ENCODE measurements at places on chromosomes 11 and 22.
A peak's percentile ranks its signal among the peaks of the same experiment; 100 is the strongest.

DNA sequence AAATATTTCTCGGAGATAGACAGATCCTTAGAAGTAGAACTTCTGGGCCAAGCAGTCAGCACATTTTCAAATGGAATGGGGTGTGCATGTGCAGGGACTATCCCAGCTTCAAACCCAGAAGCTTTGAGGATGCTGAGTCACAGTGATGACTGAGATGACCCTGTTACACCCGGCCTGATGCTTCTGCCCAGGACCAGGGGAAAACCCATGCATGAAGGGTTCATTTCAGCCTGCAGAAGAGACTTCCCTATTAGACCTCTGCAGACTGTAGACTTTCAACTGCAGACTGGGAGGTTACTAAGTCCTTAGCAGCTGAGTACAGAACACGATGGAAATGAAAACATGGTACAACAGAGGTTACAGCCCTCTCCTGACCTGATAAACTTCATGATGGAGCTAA is 3.6 kb upstream of the OR2AT4 start:
- DNase-seq = no peak

DNA sequence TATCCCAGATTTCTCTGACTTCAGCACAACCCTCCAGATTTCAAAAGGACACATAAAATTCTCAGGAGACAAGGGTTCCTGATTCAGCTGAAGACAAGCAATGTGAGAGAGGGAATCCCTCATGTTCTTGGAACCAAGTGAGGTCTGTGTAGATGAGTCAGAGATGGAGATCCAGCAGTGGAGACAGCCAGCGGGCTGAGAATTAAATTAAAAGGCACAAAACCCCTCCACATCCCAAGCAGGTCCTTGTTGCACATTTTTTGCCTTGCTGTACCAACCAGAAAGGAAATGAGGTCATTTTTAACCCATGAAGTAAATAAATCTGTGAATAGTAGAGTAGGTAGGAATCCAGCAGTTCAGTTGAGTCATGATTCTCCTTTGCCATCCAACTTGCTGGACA is 9.7 kb downstream of the MTNR1B start:
- no peak for DNase-seq

DNA sequence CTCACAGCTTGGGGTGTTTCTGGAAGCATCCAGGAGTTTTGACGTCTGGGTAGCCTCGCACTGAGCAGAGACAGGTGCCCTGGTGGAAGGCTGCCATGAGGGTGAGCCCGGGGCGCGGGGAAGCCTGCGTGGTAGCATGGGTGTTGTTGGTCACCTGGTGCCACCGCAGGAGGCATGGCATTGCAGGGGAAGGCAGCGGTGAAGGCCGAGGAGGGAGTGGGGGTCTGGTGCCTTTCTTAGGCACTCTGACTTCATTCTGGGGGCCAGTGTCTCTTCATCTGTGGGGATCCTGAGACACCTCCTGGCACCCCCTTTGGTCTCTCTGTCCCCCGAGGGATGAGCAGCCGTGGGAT is 271.2 kb downstream of the TBC1D22A start:
- no peak for DNase-seq

GRCh38 chr11:68893282-68893681 is 10.3 kb downstream of the MRPL21 start:
- DNase-seq = no peak

DNA sequence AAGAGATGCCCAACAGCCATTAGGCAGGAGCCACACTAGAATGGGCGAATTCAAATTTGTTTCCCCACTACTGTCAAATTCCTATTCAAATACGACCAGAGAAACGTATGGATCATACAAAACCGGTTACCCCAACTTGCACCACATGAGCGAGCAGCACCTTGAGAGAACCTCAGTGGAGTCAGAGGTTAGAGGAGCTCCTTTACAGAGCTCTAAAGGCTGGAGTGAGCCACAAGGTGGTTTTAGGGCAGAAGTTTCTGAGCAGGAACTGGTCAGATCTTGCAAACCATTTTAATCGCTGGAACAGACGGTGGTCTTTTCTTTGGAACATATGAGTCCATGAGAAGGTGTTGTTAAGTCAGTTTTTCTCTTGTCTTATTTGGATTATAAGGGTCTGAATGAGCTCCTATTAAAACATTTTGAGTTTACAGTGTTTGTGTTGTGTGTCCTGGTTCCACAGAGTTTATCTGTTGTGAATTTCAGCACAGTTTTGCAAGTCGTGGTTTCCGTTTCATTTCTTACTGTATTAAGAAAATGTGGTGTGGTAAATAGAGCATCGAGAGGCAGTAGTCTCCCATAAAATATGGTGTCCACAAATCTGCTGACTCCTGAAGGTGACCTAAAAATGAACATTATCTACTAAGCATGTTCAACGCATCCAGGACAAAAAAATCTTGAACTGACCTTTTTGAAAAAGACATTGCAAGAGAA is 471.7 kb downstream of the NTM start:
- DNase-seq = no peak

DNA sequence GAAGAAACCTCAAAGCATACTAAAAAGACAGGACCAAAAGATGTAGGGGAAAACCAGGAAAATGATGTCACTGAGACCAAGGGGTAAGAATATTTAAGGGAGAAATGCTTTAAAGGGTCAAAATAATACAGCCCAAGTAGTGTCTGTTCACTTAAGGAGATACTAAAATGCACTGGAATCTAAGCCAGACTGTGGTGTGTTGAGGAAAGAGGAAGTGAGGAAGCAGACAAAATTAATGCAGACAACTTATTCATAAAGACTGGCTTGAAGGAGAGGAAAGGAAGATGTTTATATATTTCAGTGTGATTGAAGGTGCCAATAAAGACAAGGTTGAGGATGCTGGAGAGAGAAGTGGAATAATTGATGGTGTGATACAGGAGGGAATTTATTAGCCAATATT is 15.7 kb downstream of the ZNF215 start:
- no peak for DNase-seq

GRCh38 chr11:65355013-65355775 is 643 bp downstream of the TIGD3 start:
- peak; percentile 51 for DNase-seq

- no peak for DNase-seq
Observed at GRCh38 chr22:43207849-43208702, 21.1 kb upstream of the TTLL12 start.

DNA sequence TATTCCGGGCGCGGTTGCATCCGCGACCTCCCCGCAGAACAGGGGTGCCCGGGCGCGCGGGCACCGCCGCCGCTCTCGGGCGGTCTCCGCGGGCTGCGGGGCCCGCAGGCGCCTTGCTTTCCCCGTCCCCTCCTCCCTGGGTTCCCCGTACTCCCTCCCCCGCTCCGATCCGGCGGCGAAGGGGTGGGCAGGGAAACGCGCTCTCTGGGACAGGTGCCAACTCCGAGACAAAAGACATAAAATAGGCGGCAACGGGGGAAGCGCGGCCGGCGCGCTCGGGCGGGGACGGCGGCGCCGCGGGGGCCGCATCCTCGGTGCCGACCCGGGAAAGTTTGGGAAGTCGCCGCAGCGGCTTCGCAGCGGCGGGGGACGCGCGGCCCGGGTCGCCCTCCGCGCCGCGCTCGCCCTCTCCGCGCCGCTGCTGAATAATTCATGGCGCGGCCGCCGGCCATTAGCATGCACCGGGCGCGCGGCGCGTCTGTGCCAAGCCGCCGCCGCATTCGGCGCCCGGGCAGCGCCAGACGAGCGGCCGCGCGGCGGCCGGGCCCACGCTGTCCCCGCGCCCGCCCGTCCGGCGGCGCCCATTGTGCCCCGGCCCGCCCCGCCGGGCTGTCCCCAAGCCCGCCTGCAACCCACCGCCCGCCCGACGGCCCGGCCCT is 78.7 kb upstream of the PPARA start:
- DNase-seq = peak; percentile 85

DNA sequence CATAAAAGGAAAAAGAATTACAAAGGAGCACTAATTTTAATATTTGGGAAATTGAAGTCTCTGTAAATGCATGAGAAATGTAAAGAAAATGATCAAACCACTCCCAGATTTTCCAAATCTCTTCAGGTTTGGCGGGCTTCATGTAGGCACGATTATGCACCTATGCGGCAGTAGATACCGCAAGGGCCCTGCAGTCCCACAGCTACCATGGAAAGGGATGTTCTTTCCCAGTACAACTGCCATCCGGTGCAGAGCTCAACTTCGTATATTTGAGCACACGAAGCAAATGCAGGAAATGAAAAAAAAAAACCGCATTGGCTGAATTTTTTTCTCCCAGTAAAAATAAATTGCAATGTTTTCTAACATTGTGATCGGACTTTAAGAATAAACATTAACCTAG is 1.4 kb downstream of the SLC17A6 start:
- DNase-seq = no peak

- DNase-seq = no peak
Observed at GRCh38 chr11:22371160-22371559, 33.0 kb downstream of the SLC17A6 start.

- DNase-seq = no peak
Observed at GRCh38 chr22:28237112-28237511, 318.1 kb upstream of the PITPNB start.

GRCh38 chr11:131371791-131372104 is 1.3 kb downstream of the NTM start:
- no peak for DNase-seq

- DNase-seq = no peak
Observed at GRCh38 chr11:128666397-128666796, 27.5 kb upstream of the FLI1 start.

DNA sequence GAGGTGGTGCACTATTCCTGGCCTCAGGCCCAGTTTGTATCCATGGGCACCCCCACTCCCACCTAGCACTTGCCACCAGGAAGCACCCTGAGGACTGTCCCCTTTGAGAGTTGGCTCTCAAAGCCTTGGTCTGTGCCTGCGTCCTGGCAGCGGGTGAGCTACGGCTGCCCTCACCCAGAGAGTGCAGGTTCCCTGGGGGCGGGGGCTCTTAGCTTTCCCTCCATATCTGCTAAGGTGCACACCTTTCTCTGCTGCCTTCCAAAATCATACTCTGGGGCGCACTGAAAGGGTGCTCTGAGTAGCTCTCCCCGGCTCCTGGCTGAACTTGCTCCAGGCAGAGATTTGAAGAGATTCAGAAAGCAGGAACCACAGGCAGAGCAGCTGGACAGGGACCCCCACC is 7.1 kb downstream of the KCNQ1 start:
- DNase-seq = no peak

DNA sequence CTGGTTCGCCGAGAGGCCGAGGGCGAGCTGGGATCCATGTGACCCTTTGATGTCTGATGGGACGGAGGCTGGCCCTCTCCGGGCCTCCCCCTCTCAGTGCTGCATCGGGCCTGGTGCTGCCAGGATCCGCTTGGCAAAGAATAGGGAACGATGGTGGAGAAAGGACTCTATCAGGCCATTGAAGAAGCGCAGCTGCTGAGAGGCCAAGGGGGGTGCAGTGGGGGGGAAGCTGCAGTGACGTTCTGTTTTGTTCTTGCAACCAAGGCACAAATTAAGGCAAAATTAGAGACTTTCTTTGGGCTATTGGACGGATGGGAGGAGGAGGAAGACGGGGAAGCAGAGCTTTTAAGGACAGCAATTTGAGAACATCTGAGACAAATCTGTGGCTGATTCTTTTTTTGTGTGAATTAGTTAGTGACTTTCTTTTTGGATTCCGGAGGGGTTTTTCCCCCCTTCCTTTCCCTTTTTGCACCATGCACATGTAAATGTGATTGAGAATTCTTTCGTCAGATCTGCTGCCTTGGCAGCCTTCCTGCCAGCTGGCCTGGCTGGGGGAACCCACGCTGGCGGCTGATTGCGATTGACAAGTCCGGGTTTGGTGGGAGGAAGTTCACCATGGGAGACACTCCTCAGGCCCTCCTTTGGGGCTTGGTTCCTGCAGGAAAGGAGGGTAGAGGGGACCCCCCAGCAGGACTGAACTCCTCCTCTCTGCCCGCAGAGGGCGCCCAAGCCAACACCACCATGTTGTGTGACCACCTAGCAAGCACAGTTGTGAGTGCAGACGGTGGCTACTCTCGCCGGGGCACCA is 214.6 kb downstream of the NTM start:
- no peak for DNase-seq

DNA sequence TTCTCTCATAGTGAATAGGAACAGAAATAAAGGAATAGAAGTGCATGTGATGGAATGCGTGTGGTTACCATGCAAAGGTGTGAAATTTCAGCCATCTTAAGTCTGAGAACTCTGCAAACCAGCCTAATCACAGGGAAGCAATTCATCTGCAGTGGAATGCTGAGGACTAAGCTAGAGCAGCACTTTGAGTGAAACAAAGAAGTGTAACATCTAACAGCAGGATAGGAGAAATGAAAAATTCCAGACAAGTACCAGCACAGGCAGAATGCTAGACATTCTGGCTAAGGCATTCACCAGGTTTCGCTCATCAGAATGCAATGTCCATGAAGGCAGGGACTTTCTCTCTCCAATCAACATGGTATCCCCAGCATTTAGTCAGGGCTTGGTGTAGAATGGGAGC is 41.2 kb upstream of the SLC36A4 start:
- DNase-seq = no peak

DNA sequence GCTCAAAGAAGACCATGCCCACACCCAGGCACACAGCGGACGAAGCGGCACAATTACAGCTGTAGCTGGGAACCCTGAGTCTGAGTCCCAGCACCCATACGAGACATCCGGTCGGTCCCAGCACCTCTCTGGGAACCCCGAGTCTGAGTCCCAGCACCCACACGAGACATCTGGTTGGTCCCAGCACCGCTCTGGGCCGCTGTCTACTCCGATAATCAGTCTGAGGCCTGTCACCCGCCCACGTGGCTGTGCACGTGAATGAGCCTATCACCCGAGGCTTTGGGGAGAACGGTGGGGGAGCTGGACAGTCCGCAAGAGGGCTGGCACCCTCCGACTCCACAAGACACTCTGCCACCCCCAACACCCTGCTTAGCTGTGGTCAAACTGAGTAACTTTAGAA is 6.2 kb downstream of the TTLL8 start:
- DNase-seq = no peak

GRCh38 chr22:46587492-46588278 is 32.5 kb upstream of the GRAMD4 start:
- DNase-seq = no peak

DNA sequence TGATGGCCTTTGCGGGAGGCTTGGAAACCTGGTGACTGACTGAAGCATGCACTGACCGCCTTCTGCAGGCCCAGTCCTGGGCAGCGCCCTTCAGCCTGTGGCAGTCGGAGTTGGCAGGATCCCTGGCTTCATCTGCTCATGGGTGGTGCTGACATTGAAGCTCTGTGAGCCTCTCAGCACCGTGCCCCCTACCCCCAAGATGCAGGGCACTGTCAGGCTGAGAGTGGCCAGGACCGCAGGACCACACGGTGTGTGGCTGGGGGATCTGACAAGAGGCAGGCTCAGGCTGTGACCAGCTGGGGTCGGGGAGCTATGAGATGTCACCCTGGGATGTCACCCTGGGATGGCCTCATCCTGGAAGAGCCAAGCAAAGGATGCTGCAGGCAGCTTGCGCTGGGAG is 32.7 kb downstream of the TBC1D22A start:
- no peak for DNase-seq

- peak; percentile 38 for DNase-seq
Observed at GRCh38 chr11:22304337-22304961, 33.7 kb upstream of the SLC17A6 start.

GRCh38 chr11:2187280-2187707 is 15.7 kb upstream of the TH start:
- DNase-seq = no peak

DNA sequence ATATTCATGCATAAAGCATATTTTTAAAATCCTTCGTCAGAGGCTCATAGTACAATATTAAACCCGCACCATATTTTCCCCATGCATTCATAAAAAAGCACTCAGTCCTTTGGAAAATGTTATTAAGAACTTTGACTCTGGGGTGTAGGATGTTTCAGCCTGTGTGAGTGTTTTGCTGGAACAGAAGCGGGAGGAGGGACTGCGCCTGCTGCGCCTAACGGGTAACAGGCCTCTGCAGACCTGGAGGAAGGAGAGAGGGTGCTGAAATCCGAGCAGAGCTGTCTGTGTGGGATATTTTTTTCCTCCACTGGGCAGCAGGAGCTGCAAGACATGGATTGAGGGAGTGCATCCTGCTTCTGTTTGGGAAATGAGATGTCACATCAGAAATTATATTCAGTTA is 483.0 kb downstream of the BRD1 start:
- DNase-seq = no peak

Data from HT-29 (cell line).